Tibial artery (tissue), 4 donors: ENCODE measurements at places on chromosomes 2 and 18.

- no peak for DNase-seq
Observed at GRCh38 chr2:202762556-202762955, 109.0 kb downstream of the ICA1L start.

GRCh38 chr2:184945824-184946223 lies 347.5 kb downstream of the ZNF804A start:
- DNase-seq: no peak

DNA sequence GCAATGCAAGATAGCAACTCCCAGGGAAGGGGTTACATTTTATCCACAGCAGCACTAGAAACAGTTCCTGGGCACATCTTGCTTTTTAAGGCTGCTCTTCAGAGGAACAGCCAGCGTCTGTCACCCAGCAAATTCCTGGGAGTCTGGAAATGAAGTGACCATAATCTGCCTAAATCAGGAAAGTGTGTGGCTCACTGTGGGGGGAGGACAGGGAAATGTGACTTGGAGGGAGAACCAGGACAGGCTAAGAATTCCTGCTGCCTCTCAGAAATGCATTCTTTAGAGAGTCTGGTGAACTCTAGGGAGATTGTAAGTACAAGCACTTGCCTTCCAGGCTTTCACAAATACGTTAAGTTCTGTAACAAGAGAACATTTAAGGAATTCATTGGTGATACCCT lies 364.3 kb upstream of the SPHKAP start:
- no peak for DNase-seq

GRCh38 chr2:121019071-121019470 lies 265.9 kb downstream of the TFCP2L1 start:
- DNase-seq: no peak

GRCh38 chr18:58396966-58397365 lies 231.9 kb downstream of the ALPK2 start:
- no peak for DNase-seq

- no peak for DNase-seq
Observed at GRCh38 chr2:144507441-144508171, 12.3 kb downstream of the ZEB2 start.

- DNase-seq: no peak
Observed at GRCh38 chr2:154480521-154480920, 218.0 kb upstream of the KCNJ3 start.

DNA sequence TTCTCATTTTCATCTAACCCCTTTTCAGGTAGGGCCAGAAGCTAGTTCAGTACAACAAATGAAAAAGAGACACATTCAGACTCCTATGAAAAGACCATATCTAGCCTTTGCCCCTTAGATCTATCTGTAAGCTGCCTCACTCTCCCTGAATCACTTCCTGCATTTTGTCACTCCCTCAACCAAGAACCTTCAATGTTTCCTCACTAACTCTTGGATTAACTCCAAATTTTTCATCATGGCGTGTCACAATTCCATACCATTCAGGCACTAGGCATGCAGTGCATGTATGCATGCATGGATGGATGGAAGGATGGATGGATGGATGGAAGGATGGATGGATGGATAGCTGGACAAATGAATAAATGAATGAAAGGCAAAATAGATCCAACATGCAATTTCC lies 356.9 kb downstream of the TNS1 start:
- DNase-seq: no peak

DNA sequence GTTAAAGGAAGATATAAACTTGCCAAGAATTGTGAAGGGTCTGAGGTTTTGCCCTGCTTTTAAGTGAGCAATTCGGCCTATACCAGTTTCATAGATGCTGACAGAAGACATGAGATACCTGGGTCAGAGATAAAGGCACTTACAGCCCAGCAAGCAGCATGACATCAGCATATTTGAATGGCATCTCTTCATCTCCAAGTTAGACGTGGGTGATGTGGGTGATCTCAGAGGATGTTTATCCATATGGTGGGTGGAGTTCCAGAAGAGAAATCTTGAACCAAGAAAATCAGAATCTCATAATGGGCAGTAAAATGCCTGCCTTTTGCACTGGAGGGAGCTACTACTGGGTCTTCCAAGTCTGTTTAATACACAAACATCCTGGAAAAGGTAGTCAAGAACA lies 44.7 kb downstream of the GYPC start:
- no peak for DNase-seq

GRCh38 chr2:69668598-69668997 lies 25.1 kb upstream of the AAK1 start:
- DNase-seq: no peak

GRCh38 chr2:186862869-186863709 lies 14.1 kb upstream of the ZSWIM2 start:
- no peak for DNase-seq

- DNase-seq: no peak
Observed at GRCh38 chr2:109124982-109125592, 3.9 kb upstream of the SH3RF3 start.

DNA sequence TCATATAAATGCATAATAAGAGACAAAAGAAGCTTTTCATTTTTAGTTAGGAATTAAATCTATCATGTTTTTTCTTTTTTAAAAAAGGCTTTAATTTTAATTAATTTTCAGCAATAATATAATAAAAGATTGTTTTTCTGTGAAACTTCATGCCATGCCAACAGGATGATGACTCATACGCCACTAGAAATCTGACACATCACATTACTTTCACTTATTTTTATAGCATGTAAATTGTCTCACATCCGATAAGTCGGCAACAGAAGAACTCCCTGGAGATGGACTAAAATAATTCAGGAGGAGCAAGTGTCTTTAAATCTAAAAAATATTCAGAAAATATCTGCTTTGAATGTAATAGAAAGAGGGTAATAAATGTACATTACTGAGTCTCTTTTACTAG lies 1024.2 kb upstream of the ACVR2A start:
- no peak for DNase-seq

DNA sequence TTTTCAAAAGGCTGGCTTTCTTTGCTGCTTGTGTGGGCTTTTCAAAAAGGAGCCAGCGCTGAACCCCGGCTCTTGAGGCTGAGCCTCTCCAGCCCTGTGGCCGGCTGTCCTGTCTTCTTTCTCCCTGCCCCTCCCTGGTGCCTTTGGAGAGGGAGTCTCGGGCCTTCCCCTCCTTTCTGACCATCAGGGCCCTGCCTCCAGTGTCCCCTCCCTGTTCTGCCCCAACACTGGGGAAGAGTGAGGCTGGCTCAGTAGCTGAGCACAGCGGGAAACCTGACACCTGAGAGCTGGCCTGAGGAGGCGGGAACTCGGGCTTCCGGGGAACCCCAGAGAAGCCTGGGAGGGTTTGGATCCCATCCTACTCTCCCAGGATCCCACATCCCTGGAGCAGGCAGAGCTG lies 232.1 kb downstream of the LOXHD1 start:
- no peak for DNase-seq

- no peak for DNase-seq
Observed at GRCh38 chr2:68274022-68274421, 21.7 kb upstream of the PPP3R1 start.

GRCh38 chr18:75290737-75291358 lies 80.3 kb downstream of the TSHZ1 start:
- no peak for DNase-seq

GRCh38 chr2:135063210-135063609 lies 11.1 kb downstream of the RAB3GAP1 start:
- no peak for DNase-seq

- DNase-seq: no peak
Observed at GRCh38 chr2:137977790-137978189, 13.5 kb downstream of the HNMT start.

- DNase-seq: no peak
Observed at GRCh38 chr2:48584551-48584950, 33.1 kb upstream of the GTF2A1L start.

GRCh38 chr2:133711201-133711600 lies 142.9 kb upstream of the NCKAP5 start:
- no peak for DNase-seq

- no peak for DNase-seq
Observed at GRCh38 chr2:15588329-15588919, 3.2 kb upstream of the DDX1 start.

DNA sequence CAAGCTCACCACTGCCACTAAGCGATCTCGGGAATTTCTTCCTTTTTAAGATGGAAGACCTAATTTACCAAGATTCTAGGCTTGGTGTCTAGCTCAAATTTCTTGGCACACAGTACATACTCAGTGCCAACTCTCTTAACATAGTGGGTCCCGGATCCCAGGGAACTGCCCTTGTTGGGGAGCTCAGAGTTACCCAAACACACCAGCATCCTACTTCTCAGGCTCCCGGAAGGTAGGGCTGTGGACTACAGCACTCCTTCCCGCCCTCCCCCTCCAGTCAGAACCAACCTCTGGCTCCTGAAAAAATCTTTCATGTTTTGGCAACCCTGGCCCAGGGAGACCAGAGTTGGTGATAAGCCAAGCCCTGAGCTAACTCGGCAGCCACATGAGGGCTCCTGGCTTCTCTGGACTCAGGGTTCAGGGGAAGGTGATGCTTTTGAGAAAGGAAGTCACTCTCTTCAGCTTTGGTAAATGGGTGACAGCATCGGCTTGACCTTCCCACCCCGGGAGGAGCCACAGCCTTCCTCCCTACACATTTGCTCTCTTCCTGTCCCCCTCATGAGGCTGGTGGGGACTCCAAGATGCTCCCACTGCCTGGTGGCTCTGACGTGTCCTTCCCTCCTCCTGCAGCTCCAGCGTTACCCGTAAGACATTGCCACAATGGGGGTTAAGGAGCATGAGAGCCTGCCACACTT lies 8.8 kb downstream of the ODC1 start:
- DNase-seq: no peak

- no peak for DNase-seq
Observed at GRCh38 chr2:124112966-124113365, 87.9 kb downstream of the CNTNAP5 start.

- no peak for DNase-seq
Observed at GRCh38 chr2:183798535-183798934, 674.3 kb downstream of the NUP35 start.

- DNase-seq: no peak
Observed at GRCh38 chr2:70461414-70461813, 92.2 kb downstream of the TGFA start.

DNA sequence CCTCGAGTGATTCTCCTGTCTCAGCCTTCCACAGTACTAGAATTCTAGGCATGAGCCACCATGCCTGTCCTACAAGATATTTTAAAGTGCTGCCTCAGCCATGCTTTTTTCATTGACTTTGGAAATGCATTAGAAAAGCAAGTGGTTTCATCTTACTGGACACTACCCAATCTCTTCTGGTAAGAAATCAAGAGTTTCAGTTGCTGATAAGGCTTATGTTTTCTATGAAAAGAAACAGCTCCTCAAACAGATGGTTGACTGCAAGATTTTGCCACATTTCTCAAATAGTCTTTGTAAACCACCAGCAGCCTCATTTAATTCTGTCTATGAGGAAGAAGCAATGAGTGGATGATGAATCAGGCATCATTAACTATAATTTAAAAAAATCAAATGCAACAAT lies 264.5 kb upstream of the LRP1B start:
- DNase-seq: no peak

GRCh38 chr18:49013291-49013691 lies 62.5 kb upstream of the SMAD7 start:
- DNase-seq: peak; percentile 55

GRCh38 chr2:148590612-148591011 lies 53.9 kb upstream of the EPC2 start:
- DNase-seq: no peak

GRCh38 chr2:240905176-240905781 lies 857 bp upstream of the CROCC2 start:
- no peak for DNase-seq

DNA sequence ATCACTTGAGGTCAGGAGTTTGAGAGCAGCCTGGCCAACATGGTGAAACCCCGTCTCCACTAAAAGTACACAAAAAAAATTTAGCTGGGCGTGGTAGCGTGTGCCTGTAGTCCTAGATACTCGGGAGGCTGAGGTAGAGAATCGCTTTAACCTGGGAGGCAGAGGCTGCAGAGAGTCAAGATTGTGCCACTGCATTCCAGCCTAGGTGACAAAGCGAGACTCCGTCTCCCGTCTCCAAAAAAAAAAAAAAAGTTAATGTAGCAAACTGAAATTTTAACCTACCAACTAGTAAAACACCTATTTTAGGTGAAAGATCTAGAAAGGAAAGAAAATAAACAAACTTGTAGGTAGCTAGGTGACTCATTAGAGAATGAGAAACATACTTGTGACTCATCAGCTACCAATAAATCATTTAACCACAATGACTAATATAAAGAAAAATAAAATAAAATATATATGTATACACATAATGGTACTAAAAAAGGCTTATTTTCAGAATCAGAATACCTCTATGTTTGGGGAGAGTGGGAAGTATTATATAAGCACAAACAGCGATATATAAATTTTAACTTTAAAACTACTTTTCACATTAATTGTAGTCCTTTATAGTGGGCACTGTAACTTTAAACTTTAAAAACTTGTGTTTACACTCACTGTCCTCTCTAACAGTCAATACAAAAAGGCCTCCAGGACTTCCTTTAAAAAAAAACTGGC lies 36.6 kb downstream of the DARS1 start:
- no peak for DNase-seq

DNA sequence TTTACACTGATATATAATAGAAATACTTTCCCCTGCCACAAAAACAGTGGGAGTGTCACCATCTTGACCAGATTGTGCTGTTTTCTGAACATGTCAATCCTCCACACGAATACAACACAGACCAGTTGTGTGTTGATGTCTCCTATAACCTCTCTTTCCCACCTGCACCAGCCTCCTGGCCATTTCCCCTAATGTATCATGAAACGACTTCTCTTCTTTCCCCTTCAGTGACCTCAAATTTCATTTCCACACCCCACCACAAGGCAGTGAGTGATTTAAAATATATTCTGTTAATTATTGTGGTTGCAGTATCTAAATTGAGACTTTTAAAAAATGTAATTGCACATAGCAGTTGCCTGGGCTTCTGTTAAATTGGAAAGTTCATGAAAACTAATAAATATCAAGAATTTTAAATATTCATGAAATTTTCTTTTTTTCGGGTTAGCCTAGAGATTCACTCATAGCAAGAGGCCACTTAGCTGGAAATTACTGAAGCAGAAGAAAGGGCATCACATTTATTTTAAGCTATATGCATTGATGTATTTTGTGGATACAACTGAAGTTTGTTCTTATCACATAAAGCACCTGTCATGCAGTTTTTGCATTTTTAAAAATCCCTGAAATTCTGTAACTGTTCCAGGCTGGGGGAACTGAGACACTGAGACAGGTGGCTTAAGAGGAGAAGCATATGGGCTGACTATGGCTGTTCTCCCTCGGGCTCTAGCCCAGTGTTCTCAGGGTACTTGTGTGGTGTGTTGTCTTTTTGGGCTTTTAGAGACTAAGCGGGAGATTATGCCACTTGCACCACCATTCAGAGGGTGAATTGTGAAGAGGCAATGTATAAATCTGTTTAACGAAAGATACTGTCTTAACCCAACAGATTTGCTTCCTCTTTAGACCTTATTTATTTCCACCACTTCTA lies 15.9 kb downstream of the FAM171B start:
- no peak for DNase-seq

GRCh38 chr2:241157841-241158545 lies 7.7 kb downstream of the PPP1R7 start:
- no peak for DNase-seq

GRCh38 chr2:148251993-148252392 lies 231.1 kb downstream of the MBD5 start:
- no peak for DNase-seq
